Hematopoietic multipotent progenitor cell (in vitro differentiated cells): ENCODE measurements at places on chromosomes 1 and 21. TPM values are rescaled to one million over a fixed set of nuclear protein-coding genes. Genes with fewer than 3 reads are reported as not detected.

The RHD gene
- under 0.01 TPM for total RNA-seq

The PROX1 gene
- under 0.01 TPM for total RNA-seq

The TESK2 gene
- total RNA-seq = 7.8 TPM

The IRF6 gene
- total RNA-seq = 5.4 TPM

The ANKRD65 gene
- 0.54 TPM for total RNA-seq

The NR5A2 gene
- total RNA-seq = under 0.01 TPM

The UBE2G2 gene
- 107 TPM for total RNA-seq

The SMCP gene
- total RNA-seq = not detected

The WDR77 gene
- total RNA-seq = 73.0 TPM

The TEX35 gene
- total RNA-seq = not detected

The GJB3 gene
- under 0.01 TPM for total RNA-seq

The MRPS15 gene
- total RNA-seq = 23.7 TPM

The NME7 gene
- 10.5 TPM for total RNA-seq

The FCRL2 gene
- total RNA-seq = under 0.01 TPM

The DCLRE1B gene
- total RNA-seq = 7.3 TPM

The NEXN gene
- total RNA-seq = under 0.01 TPM

The CFAP141 gene
- total RNA-seq = not detected
